ENCODE measurements at places on chromosomes 5 and 9.

- no peak for DNase-seq
Measured at GRCh38 chr5:79130781-79131180, 19.2 kb downstream of the BHMT start.

DNA sequence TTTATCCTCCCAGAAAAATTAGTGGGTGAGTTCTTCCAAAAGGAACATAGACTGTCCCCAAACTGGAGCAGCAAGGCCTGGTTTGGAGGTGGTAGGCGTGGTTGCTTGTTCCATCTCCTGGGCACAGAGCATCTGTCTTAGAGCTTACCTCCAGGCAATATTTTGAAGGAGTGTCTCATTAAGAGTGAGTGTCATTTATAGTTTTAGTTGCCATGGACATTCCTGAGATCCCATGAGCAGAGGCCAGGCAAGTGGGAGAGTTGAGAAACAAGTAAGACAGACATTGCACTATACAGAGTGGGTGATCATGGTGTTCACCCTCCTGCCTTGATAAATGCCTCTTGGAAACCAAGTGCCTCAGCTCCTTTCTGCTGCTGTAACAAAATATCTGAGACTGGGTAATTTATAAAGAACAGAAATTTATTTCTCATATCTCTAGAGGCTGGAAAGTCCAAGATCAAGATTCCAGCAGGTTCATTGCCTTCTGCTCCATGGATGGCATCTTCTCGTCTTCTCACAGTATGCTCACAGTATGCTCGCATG, 68.5 kb downstream of the KIAA1958 start:
- DNase-seq = no peak

GRCh38 chr5:151144922-151145321, 12.7 kb downstream of the ANXA6 start:
- DNase-seq = no peak

- no peak for DNase-seq
Measured at GRCh38 chr5:116881921-116882531, 307.4 kb upstream of the SEMA6A start.

DNA sequence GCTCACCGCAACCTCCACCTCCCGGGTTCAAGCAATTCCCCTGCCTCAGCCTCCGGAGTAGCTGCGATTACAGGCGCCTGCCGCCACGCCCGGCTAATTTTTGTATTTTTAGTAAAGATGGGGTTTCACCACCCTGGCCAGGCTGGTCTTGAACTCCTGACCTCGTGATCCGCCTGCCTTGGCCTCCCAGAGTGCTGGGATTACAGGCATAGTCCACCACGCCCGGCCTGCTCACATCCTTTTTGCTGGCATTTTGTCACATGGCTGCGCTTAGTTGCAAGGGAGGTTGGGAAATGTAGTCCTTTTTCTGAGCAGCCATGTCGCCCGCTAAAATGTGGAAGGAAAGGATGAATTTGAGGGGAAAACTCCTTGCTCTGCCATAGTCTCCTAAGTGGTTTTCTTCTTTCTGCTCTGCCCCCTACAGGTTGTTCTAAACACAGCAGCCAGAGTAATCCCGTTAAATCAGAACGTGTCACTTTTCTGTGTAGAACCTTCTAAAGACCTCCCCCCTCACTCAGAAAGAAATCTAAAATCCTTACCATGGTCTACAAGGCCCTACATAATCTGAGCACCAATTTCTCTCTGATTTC, 57.8 kb upstream of the HSPA9 start:
- peak; percentile 92 for DNase-seq

- peak; percentile 51 for DNase-seq
Measured at GRCh38 chr5:153498516-153498915, 8.0 kb downstream of the GRIA1 start.

GRCh38 chr5:106094839-106095238, 1575.9 kb downstream of the EFNA5 start:
- no peak for DNase-seq

DNA sequence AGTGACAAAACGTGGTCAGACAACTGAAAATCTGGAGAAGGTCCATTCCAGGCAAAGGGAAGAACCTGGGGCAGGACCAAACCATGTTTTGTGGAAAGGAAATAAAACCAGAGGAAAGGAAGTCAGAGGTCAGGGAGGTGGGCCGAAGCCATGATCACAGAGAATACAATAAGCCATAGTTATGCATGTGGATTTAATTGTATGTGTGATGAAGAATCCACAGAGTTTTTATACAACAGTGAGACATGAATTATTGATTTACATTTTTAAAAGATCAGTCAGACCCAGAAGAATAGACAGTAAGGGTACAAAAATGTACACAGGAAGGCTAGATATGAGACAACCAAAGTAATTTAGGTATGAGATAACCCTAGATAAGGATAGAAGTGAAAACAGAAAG, 20.8 kb downstream of the TTC33 start:
- DNase-seq = peak; percentile 40

DNA sequence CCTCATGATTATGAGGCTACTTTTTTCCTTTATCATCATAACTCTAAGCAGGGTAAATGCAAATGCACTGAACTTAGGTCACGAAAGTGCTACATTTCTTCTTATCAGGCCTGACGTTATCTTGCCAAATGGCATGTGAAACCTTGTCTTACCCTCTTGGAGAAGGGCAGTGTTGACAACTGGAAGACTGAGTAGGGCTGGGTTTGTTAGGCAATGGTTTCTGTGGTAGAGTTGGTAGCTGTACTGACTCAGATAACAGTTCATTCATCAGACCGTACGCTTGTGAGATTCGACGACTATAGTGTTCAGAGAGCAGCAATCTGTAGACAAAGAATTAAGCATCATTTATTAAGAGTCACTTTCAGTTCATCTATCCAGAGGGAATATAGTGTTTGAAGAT, 127.7 kb downstream of the CPLANE1 start:
- DNase-seq = no peak

DNA sequence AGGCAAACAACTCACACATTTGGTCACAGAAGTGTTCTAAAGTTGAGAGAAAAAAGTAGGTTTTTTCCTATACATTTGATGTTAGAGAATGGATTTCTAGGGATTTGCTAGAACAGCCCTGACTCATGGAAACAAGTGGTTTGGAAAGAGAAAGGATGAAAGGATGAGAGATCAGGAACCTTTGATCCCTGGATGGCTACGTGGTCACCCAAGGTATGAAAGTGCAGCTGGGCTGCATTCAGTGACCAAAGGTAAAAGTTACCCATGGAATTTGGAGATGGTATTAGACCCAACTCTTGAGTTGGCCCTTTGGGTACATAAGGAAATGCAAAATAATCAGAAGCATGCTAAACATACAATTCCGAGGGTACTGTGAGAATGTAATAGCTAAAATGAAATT, 61.3 kb upstream of the SPIN1 start:
- no peak for DNase-seq

GRCh38 chr5:39470811-39471210, 46.0 kb upstream of the DAB2 start:
- no peak for DNase-seq

Measured in cardiac fibroblast (primary cell).